ENCODE measurements at places on chromosomes 4 and X.

DNA sequence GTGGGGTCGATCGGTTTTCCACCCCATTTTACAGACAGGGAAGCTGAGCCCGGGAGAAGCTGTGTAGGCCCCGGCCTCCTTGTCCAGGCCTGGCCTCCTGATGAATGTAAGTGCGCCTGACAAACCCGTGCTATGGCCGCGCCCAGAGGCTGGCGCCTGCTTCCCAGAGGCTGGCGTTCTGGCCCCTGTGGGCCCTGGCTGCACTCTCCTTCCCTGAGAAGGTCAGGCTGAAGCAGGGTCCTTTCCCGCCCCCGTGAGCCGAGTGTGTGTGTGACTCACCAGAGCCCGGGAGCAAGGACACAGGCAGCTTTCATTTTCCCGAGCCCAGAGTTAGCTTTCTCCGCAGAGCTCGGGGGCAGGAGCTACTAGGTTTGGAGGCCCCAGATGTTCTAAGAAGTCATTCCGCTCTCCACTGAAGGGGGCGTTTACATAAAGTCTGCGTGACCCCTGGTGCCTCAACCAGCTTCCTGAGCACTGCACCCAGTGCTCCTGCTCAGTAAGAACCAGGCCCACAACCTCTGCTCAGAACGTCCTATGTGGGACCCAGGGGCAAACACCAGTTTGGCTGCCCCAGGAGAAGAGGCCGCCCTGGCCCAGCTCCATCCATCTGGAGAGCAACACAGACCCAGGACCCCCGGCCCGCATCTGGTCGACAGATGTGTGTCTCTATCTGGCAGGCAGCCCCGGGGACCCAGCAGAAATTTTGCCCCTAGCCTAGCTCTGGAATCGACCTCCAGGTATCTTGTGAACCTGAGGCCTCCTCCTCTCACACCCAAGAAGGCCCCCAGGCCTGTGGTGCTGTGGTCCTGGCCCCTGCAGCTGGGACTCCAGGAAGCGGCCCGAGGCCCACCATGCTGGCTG, 13.6 kb downstream of the UVSSA start:
- DNase-seq, result no peak

DNA sequence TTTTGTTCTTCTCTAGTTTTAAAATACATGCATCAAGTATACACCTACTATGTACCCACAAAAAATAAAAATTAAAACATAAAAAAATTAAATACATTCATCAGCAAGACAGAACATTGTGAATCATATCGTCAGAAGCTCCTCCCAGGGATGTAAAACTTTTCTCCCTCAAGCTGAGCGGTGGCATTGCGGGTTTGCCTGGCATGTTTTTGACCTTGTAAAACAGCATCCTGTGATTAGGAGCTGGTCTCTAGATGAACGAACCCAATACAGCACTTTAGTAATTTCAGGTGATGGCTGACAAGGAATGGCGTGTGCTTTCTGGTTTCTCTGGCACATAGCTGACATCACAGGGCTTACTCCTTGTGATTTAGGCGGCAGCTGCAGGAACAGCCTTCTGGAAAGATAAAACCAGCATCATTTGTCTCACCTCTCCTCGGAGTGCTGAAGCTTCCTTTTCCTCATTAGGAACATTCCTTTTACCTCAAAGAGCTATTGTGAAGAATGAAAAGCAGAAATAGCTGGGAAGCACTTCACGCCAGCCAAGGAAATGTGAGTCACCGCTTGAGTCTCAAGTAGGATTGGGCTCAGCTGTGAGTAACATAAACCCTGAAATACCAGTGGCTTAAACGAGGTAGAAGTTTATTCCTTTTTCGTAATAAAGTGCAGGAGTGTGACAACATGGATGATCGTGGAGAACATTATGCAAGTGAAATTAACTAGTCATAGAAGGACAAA, 44.3 kb downstream of the NYX start:
- DNase-seq, result no peak

DNA sequence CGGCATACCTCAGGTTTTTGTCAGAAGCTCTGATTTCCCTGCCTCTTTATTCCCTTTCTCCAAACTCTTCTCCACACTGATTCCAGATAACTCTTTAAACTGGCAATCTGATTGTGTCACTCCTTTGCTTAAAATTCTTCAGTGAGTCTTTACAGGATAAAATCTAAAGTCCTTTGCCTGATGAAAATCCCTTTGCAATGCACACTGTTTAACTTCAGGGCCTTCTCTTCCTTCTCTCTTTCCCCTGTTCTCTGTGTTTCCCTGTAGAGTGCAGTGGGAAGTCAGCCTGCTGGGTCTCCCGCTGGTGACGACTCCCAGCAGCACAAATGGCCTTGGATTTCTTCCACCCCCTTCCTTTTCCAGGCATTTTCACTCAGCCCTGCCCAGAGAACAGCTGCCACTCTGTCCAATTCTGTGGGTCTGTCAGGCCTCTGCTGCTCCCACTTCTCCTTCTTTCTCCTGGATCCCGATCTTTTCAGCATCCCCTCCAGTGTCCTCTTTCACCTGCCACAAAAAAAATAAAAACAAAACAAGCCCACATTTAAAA, 189.9 kb upstream of the NWD2 start:
- no peak for DNase-seq

GRCh38 chrX:120514236-120514635, 45.1 kb upstream of the LAMP2 start:
- no peak for DNase-seq

DNA sequence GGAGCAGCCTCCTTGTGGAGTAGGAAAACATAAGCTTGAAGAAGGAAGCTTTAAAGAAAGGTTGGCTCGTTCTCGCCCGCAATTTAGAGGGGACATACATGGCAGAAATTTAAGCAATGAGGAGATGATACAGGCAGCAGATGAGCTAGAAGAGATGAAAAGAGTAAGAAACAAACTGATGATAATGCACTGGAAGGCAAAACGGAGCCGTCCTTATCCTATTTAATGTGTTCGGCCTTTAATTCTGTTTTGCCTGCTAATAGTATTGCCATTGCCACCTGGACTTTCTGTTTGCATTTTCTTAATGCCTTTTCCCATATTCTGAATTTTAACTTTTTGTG, 1.4 kb downstream of the TCEAL1 start:
- DNase-seq, result no peak

- peak; percentile 50 for DNase-seq
Measured at GRCh38 chrX:81120936-81121371, 80.8 kb downstream of the HMGN5 start.

DNA sequence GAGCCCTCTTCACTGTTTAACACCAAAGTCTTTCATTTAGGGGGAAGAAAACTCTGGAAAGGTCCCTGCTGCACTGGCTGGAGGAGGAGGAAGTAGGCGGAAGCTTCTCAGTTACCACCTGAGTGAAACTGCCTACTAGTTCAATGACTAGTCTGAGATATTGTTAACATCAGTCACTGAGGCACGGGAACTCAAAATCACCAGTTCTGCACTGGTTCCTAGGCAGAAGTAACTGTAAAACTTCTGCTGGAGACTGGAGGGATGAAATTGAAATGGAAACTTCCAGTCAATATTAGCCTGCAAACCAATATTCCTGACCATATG, 178.3 kb downstream of the SNCA start:
- no peak for DNase-seq

- DNase-seq, result no peak
Measured at GRCh38 chr4:172706000-172706399, 462.6 kb upstream of the GALNT7 start.

- DNase-seq, result no peak
Measured at GRCh38 chr4:104492183-104492771, 2.4 kb downstream of the CXXC4 start.

- DNase-seq, result no peak
Measured at GRCh38 chr4:60133375-60133774, 1066.8 kb upstream of the ADGRL3 start.

DNA sequence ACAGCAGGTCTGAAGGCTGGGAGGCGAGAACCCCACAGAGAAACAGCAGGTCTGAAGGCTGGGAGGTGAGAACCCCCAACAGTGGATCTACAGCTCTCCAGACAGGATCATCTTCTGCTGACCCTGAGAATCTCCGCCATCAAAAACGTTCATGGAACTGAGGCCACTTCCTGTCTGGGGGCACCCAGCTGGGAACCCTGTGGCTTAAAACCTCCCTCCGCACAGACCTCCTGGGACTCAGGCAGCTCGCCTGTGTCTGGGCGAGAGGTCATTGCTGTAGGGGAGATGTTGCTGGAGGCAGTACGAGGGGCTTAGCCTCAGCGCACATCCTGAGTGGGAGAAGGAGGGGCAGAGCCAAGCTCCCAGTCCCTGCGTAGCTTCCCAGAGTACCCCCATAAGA, 15.1 kb upstream of the CLDN24 start:
- no peak for DNase-seq

DNA sequence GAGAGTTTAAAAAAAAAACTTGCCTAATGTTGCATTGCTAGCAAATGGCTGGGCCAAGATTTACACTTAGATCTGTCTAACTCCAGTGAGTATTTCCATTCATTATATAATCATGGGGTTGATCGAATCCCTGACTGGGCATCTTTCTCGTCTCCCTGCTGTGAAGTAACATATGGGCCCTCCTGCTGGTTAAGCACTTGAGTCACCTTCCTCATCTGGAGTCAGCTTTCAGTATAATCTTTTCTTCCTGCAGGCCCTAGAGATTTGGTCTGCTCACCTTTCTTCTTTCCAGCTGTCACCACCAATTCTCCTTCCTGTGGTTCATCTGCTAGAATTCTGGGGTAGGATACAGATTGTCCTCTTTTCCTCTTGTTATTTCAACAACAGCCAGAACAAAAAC, 41.6 kb downstream of the TIGD2 start:
- DNase-seq, result no peak

GRCh38 chr4:104732766-104733165, 238.1 kb upstream of the CXXC4 start:
- DNase-seq, result no peak

GRCh38 chrX:69262036-69262936, 97.0 kb upstream of the PJA1 start:
- DNase-seq, result no peak

DNA sequence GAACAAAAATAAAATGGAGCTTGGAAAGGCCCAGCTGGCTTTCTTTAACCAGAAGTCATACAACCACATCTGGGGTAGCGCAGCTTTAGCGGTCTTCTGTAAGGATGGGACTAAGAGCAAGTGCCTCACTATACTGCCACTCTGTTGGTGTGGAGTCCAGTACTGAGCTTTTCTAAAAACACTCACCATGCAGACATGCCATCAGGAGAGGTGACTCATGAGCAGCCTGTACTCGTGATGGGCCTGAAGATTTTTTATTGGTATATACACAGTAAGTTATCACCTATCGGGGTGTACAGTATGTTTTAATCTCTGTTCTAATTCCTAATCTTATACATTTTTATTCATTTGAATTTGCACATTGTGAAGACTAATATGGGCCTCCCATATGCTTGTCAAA, 9.6 kb downstream of the PPP3CA start:
- no peak for DNase-seq

Measured in Jurkat, Clone E6-1 (cell line).